ENCODE measurements at places on chromosomes 7 and 10.

GRCh38 chr10:9898633-9899395 lies 1118.9 kb upstream of the CELF2 start:
- no peak for DNase-seq

GRCh38 chr7:115763347-115763746 lies 267.2 kb downstream of the TFEC start:
- no peak for DNase-seq

GRCh38 chr7:50662041-50662694 lies 97.0 kb upstream of the DDC start:
- no peak for DNase-seq

- no peak for DNase-seq
Measured at GRCh38 chr7:67019562-67020390, 23.1 kb downstream of the TYW1 start.

GRCh38 chr7:44604941-44605340 lies 1.5 kb upstream of the OGDH start:
- DNase-seq, result no peak

DNA sequence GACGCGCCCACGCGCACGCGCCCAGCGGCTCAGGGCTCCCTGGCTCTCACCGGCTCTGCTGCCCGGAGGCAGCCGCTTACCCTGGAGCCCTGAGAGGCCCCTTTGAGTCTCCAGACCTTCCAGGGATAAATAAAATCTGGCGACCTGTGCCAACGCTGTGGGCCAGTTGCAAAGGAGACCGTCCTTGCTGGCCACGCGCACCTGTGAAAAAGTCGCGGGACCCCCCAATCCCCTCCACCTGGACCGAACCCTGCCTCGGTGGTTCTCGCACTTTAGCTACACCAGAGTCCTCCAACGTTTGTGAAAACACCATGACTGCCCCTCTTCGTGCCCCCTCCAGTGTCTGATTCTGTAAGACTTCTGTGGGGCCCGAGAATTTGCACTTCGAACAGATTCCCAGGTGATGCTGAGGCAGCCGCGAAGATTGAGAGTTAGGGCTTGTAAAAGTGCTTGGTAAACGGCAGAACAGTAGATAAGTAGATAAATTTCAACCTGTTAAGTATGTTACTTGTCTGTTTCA lies 102.4 kb upstream of the SVIL start:
- DNase-seq, result no peak

DNA sequence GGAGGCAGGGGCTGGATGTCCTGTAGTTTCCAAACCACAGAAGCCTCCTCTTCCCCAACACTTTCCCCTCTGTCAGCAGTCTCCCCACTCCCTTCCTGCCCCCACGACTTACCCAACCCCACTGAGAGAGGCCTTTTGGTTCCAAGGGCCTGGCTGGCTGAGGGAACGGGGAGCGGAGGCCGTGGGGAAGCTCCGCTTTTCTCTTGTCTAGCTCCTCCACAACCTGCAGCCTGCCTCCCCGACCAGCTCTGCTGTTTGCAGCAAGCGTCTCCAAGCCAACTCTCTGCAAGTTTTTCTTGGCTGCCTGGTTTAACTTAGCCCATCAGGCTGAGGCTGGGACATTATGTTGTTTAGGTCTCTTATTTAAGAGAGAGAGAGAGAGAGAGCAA lies 126.8 kb downstream of the NEURL1 start:
- no peak for DNase-seq

- no peak for DNase-seq
Measured at GRCh38 chr7:156494960-156495359, 145.6 kb upstream of the RNF32 start.

- DNase-seq, result no peak
Measured at GRCh38 chr10:125064681-125065492, 95.5 kb downstream of the CTBP2 start.

DNA sequence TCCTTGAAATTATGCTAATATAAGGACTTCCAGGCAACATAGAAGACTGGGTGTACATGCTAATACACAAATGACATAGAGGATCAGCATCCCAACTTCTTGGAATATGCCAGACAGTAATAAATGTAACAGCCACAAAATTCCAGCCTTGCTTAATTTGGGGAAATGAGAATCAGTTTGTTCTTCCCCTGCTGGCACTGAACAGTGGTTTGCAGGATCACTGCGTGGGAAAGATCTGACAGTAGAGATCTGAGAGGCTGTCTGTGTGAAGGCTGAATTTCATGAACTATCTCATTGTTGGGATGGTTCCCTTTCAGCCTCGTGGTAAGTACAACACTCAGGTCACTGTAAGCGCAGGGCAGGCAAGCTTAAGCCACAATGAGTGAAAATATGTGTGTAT lies 1078.0 kb downstream of the LRMDA start:
- DNase-seq, result no peak

DNA sequence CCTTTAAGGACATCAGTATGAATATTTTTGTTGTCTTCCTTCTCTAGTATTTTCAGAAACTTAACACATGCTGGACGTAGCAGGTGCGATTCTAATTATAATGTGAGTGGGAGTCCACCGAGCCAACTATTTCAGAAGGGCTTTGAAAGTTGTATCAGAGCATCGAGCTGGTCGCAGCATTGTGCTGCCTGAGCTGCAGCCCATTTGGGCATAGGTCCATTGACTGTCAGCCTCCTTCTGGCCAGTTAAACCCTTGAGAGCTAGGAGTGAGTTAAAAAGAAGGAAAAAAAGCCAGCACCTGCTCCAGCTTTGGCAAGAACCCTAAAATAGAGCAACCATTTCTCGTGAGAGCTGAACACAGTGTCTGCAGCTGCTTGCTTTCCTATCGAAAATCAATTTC lies 47.8 kb downstream of the SLC35G1 start:
- no peak for DNase-seq

GRCh38 chr7:155308330-155309020 lies 10.8 kb downstream of the INSIG1 start:
- DNase-seq, result no peak

Data from T-helper 9 cell (primary cell).